NCI-H2081 (cell line): ENCODE measurements at places on chromosomes 6 and 20.
A peak's percentile ranks its signal among the peaks of the same experiment; 100 is the strongest.

DNA sequence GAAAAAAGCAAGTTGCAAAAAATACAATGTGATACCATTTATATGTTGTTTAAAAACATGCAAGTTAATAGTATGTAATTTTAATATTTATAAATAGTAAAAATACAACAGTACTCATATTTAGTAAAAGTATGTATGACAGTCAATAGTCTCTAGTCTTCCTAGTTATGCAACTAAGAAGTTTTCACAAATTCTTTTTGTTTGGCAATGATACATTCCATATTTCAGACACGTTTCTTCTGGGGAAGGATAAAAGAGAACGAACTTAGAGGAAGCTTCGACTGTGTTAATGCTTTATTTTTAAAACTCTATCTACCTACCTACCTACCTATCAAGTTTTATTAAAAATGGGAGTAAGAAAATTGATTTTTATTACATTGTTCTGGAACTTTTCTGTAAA, 77.7 kb downstream of the UBE3D start:
- DNase-seq: no peak

DNA sequence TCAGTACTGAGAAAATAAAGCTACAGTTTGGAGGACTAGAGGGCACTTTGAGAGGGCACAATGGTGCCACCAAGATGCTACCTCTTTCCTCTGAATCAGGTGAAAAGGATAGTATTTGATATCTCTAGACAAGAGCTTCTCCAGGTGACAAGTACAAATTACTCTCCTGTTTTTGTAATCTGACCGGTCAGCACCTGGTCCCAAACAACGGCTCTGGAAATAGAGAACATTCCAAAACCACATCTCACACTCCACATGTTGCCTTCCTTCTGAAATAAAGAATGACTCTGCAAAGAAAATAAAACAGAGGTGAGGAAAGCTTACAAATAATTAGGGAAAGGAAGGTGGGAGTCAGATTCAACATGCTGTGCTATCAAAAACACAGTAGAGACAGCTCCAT, 51.3 kb upstream of the CITED2 start:
- DNase-seq: no peak

- DNase-seq: no peak
Measured at GRCh38 chr6:134821397-134821796, 128.5 kb downstream of the ALDH8A1 start.

- DNase-seq: no peak
Measured at GRCh38 chr6:48563433-48563832, 452.4 kb upstream of the PTCHD4 start.

DNA sequence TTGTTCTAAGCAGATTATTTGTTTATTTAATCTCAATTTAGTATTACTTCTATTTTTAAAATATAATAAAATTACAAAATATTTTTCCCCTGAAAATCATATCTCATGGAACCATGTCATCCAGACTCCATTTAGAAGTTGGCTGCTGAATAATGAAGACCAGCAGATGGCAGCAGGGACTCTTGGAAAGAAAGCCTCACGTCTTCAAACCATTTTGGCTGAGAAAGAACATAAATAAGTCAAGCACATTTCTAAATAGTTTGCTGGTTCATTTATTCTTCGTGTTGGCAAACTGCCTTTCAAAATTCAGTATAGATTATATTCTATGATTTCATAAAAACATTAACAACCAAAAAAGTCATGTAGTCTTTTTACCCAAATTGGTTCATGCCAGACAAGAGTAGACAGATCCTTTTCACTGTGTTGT, 71.7 kb downstream of the RCAN2 start:
- DNase-seq: peak; percentile 39

- DNase-seq: peak; percentile 40
Measured at GRCh38 chr6:53103993-53104675, 38.9 kb downstream of the FBXO9 start.

DNA sequence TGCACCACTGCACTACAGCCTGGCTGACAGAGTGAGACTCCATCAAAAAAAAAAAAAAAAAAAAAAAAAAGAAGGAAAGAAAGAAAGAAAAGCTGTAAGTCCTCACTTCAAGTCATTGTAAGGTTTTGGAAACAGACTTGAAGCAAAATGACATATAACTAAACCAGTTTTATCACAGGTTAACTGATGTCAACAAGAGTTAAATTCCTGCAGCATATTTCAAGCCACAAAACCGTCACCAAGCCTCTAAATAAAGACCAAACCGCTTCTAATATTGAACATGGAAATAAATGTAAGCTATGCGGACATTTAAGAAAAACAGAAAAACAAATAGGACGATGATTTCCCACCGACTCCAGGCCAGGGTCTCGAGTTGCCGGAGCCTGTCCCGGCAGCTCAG, 88.9 kb upstream of the RPS6KA2 start:
- DNase-seq: no peak
